ENCODE measurements at places on chromosomes 16 and 17.
A peak's percentile ranks its signal among the peaks of the same experiment; 100 is the strongest.

- no peak for DNase-seq
Measured at GRCh38 chr17:66487981-66488468, 185.6 kb downstream of the PRKCA start.

DNA sequence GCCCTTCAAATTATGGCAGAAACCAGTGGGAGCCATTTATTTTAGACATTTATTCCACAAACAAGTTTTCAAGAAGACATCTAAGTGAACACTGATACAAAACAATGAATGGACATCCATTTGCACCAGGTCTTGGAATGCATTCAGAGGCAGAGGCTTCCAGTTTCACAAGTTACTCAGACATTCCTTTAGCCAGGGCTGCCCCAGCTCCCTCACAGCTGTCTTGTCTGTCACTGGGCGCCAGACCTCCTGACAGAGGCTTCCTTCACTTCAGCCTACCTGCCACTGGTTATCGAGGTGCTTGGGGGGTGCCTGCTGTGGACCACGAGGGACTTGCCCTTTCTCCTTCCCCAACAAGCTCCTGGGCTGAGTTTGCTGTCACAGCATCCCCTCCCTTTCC, 19.2 kb downstream of the AQP8 start:
- no peak for DNase-seq

DNA sequence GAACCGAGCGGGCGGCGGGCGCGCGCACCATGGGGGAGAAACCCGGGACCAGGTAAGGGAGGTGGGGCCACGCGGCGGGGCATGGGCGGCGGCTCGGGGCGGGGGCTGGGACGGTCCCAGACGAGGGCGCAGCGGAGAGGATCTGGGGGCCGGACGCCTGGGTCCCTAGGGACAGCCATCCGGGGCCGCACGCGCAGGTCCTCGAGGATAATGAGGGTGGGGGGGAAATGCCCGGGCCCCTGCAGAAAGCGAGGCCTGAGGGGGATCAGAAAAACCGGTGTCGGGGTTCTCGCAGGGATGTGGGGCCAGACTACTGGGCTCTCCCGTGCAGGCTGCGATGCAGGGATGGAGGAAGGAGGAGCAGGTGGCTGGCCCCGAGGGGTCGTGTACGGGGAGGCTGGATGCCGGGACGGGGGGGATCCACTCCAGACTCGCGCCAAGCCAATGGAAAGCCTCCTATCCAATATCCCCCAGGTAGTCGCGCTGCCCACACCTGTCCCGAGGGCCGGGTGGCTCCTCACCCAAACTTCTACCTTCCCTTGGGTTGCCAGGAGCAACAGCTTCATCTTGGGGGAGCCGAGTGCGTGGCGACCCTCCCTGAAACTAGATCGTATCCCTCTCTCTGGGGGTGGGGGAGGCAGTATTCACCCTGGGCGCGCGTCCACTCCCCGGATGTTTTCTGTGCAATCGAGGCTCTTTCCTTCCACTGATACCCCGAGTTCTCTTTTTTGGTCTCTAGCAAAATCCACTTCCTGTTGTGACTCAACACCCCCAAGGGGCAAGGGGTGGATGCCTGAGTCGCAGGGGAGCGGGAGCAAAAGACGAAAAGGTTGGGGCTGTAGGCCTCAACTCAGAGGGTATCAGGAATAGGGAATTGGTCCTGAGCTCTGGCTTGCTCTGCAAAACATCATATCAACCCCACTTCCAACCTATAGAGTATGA, 532 bp downstream of the ARRB2 start:
- DNase-seq: peak; percentile 52

DNA sequence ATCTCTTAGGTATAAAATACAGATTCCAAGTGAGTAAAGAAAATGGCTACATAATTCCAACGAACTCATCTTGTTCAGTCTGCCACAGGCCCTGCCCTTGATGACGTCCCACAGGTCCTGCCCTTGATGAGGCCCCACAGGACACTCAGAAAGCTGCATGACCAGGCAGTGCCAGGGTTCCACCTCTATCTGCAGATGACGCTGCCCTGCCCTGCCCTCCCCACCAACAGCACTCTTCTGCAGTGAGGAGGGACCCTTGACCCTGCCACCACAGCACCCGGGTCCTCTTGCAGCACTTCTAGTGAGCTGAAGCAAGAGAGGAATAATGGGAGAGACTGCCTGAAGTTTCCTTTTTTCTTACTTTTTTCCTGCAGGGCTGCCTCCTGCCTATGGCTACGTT, 118.4 kb downstream of the VPS53 start:
- DNase-seq: no peak

GRCh38 chr16:55081622-55082590, 151.2 kb downstream of the IRX5 start:
- no peak for DNase-seq

DNA sequence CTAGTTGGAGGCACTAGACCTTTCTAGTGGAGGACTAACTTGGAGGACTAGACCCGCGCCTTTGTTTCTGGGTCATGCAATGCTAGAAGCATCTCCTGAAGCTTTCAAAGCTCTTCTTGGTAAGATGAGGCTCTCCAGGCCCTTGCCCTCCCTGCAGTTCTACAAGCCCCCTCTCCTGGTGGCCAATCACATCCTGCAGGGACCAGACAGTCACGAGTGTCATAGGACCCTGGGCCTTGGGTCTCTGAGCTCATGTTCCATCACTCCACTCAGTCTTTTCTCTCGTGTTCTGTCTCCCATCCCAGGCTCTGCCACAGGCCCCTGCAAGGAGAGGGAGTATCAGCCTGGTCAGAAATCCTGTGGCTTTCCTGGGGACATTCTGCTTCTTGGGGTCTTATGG, 119.6 kb downstream of the CYLD start:
- DNase-seq: no peak

DNA sequence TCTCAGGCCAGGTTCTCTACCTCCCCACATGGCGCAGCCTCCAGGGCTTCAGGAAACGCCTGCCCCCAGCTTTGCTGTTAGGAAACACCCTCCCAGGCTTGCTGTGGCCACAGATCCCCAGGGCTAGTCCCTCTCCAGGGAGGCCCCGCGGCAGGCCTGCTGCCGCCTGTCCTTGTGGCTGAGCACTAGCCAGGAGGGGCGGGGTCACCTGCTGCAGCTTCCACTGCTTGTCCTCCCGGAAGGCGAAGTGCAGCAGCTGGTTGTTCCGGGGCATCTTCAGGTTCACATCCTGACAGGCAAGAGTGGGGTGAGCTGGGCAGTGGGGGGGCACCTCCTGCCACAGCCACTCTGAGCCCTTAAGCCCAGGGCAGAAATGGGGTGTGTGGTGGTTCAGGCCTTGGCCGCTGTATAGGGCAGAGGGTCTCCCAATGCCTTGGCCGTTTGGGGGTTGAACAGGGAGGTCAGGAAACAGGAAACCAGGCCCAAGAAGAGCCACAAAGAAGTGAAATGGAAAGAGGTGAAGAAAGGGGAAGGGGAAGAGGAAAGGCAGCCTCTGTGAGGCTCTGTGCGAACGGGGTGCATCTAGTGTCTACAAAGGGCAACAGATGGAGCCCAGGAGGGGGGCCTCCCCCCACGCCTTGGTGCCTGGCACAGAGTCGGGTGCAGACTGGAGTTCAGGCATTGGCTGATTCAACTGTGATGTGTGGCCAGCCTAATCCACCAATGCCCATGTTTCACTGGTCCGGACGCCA, 2.0 kb downstream of the ROGDI start:
- DNase-seq: no peak

- no peak for DNase-seq
Measured at GRCh38 chr17:6455321-6455705, 11.1 kb downstream of the PIMREG start.

DNA sequence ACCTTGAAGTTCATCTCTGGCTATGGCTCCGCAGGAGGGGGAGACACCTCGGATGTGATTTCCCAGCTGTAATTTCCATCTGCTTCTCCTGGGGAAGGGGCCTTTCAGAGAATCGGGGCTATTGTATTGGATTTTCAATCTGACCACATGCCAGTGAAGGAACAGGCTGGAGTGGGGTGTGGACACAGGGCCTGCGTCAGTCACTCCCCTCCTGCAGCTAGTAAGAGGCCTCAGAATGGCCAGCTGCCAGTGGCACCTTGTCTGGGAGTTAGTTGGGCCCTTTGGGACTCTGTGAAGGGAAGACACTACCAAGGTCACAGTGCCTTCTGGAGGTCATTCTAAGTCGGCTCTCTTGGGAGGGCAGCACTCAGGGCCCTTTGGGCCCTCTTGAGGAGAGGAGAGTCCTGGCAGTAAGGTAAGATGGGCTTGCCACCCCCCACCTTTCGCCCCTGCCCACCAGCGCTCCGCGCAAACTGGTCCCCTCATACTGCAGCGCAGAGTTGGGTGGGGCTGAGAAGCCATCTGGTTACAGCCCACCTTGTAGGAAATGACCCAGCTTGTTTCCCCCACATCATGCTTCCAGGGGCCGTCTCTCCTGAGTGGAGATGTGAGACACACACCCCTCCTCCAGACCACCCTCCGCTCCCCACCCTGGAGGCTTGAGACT, 5.4 kb downstream of the NXPH3 start:
- DNase-seq: no peak

GRCh38 chr17:82493226-82493781, 26.2 kb upstream of the FOXK2 start:
- DNase-seq: no peak

- no peak for DNase-seq
Measured at GRCh38 chr17:31328160-31328535, 6.7 kb upstream of the EVI2A start.

DNA sequence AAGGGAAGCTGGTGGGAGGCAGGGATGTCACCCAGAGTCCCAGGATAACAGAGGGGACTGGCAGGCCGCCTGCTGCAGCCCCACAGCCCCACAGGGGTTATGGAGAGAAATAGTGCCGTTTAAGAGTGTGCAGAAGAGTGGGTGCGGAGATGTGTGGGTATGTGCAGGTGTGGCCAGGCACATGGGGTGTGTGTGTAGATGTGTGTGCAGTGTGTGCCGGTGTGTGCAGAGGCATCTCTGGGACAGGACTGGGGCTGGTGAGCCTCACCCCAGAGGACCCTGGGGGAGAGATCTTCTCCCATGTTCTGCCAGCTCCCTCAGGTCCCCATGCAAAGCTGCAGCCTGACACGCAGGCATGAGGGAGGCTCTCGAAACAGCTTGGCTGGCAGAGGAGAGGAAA, 157.4 kb downstream of the RBFOX3 start:
- no peak for DNase-seq

DNA sequence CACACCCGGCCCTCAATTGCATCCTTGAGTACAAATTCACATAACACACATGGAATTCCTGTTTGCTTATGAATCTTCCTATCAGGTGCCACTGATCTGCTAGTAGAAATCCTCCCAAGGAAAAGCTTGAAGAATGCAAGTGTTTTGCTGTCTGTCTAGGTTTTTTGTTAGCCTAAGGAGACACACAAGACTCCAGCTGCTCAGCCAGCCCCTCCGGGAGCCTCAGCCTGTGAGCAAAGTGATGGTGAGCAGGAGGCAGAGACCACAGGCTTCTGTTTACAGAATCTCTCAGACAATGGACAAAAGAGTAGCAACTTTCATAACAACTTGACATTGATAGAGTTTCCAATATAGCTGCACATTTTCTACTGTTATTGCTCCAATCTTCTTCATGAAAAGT, 18.4 kb upstream of the PRKCA start:
- no peak for DNase-seq

GRCh38 chr16:58365623-58366022, 26.6 kb upstream of the GINS3 start:
- DNase-seq: no peak

GRCh38 chr16:72921620-72922019, 126.3 kb downstream of the ZFHX3 start:
- no peak for DNase-seq

GRCh38 chr16:8716592-8716991, 42.2 kb downstream of the ABAT start:
- no peak for DNase-seq

GRCh38 chr17:64778240-64779097, 116.4 kb upstream of the SMURF2 start:
- peak; percentile 73 for DNase-seq

DNA sequence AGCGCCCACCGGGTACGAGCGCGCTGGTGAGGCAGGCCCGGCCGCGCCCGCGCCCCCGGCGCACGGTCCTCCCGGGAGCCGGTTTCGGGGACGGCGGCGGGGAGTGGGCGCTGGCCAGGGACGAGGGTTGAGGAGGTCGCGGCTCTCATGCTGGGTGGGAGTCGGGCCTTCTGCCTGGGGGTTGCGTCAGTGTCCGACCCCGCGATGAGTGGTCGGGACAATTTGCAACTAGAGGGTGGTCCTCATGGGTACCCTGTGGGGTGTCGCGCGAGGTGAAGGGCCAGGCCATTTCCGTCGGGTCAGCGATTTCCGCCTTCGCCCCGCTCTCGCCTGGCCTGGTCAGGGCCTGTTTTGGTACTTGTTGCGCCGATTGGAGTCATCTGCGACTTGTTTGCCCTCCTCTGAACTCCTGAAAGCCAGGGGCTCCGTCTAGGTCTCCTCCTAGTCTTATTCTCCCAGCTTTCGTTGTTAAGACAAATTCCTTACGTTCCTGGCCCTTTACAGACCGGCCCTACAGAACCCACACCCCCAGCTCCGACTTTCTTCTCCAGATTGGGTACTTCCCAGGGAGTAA, 14.9 kb downstream of the NAA60 start:
- DNase-seq: peak; percentile 68

DNA sequence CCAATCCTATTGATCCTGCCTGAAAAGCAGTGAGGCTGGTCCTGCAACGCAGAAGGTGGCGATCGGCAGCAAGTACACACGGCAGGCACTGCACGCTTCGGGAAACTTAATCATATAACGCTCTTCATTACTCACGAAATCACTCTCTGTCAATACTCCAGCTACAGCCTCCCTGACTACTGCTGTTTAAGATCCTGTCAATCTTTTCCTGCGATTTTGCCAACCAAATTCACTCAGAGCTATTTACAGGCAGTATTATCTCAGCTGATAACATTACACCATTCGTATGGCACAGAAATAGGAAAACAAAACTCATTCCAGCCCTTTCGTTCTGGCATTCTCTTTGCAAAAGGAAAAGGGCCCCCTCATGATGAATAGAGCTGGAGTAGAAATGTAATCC, 262.4 kb upstream of the CDH8 start:
- DNase-seq: no peak

DNA sequence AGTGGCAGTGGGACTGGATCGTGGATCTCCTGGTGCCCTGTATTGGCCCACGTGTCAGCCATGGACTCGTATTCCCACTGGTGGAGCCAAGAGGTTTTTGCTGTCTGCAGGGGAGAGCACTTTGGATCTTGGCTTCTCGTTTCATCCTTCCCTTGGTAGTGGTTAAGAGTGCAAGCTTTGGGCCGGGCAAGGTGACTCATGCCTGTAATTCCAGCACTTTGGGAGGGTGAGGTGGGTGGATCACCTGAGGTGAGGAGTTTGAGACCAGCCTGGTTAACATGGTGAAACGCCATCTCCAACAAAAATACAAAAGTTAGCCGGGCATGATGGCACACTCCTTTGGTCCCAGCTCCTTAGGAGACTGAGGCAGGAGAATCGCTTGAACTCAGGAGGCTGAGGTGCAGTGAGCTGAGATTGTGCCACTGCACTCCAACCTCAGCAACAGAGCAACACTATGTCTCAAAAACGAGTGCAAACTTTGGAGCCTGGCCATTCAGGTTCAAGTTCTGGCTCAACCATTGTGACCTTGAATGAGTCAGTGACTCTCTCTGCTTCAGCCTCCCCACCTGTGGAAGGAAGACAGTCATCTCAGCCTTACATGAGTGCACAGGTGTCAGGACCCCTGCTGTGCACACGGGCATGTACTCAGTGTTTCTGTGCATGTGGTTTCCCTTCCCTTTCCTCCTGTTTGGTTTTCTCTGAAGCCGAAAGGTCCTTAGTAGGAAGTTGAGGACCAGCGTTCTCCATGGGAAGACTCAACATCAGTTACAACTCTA, 57.4 kb downstream of the PLCG2 start:
- DNase-seq: no peak

GRCh38 chr17:77127735-77128361, 12.9 kb upstream of the SEC14L1 start:
- DNase-seq: no peak

- no peak for DNase-seq
Measured at GRCh38 chr17:42841975-42842685, 2.2 kb upstream of the AOC2 start.
